ENCODE measurements at places on chromosomes 3 and 15.
A peak's percentile ranks its signal among the peaks of the same experiment; 100 is the strongest.

GRCh38 chr3:141330235-141330634, 38.1 kb upstream of the ZBTB38 start:
- no peak for DNase-seq

- no peak for DNase-seq
Measured at GRCh38 chr3:2360815-2361214, 262.1 kb downstream of the CNTN4 start.

- DNase-seq = no peak
Measured at GRCh38 chr15:57213862-57214261, 162.4 kb upstream of the CGNL1 start.

GRCh38 chr3:95123104-95123503, 1060.2 kb downstream of the NSUN3 start:
- DNase-seq = no peak

DNA sequence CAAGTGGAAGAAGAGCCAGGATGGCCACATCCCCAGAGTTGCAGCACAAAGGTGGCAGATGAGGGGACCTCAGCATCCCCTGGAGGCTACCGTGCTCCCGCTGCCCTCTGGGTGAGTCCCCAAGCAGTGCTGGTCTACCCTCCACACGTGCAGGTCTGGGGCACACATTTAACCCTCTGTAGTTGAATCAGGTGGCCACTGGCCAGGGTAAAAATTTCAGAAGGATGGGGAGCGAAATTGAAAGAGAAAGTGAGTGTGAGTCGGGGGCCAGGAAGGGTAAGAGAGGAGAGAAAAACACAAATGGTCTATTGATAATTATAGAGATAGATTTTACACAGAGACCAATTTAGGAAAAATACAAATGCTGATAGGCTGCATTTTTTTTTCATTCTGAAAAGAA, 139.5 kb upstream of the EIF1B start:
- no peak for DNase-seq

DNA sequence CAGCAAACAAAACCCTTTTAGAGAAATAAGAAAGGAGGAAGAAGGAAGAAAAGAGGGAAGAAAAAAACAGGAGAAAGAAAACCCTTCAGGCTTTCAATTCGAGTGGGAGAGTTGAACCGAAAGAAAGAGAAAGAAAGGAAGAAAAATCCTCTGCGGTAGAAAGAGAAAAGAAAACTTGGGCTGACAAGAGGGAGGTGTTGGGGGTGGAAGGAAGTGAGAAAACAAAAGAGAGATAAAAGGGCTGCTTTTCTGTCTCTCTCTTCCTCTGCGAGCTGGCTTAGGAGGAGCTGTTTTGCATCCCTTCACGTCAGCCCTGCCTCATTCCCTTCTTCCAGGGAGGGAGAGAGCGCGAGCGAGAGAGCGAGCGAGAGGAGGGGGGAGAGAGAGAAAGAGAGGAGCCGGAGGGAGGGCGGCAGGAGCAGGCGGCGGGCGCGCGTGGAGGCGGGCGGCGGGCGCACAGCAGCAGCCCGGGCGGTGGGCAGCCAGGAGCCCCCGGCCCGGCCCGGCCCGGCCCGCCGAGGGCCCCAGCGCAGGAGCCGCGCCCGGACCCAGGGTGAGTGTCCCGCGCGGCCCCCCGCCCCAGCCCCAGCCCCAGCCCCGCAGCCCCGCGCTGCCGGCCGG, at the start of gene ZNF710:
Gene ZNF710 (plus strand): TSS at position 263 of the 621 bp plus-strand sequence. CDS start 65,814 bp downstream, outside the sequence.
- peak; percentile 47 for DNase-seq

GRCh38 chr3:184733181-184733580, 21.3 kb upstream of the MAGEF1 start:
- DNase-seq = no peak

- no peak for DNase-seq
Measured at GRCh38 chr15:65956307-65956706, 87.0 kb downstream of the RAB11A start.

- DNase-seq = no peak
Measured at GRCh38 chr3:163016251-163016650, 1519.6 kb downstream of the OTOL1 start.

GRCh38 chr3:31009881-31010280, 115.4 kb upstream of the GADL1 start:
- no peak for DNase-seq

DNA sequence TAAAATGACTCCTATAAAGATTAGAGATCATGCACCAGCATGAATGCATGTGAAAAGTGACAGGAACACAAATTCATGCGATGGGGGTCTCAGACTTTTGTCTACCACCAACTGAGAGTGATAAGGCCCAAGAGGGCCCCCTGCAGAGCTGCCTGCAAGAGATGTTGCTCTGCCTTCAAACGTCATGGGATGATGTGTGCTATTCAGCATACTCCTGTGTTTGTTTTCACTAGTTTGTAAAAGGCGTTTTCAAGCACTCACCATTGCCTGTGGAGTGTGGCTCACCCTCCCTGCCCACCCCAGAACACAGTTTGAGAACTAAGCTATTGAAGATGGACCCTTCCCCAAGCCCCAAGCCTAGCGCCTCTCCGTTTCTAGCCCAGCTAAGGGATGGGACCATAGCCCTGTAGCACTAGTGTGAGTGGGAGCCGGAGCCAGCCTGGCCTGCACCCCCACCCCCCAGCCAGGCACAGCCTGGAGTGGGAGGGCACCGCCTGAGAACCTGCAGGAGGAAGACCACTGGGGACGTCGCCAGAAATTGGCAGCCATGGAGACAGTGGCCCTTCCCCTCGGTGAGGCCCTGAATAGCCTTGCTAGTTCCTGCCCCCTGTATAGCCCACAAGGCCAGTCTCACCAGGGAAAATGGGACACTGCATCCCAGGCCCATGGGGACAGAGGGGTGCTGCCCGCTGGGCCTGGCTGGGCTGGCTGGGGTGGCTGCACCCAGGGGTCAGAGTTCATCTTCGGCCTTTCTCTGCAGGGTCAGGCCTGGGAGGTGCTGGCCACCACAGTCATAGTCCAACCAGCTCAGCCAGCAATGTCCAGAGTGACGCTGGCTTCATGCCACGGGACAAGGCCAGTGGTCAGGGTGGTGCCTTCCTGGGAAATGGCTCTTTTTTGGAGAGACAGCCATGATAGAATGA, 22.6 kb upstream of the KLF13 start:
- DNase-seq = no peak

- DNase-seq = no peak
Measured at GRCh38 chr15:93070551-93071296, 18.3 kb downstream of the RGMA start.
